Activated naive CD8-positive, alpha-beta T cell treated with anti-CD3 and anti-CD28 coated beads, Interleukin-2, amount 50 U/mL, for 16 hours (primary cell): ENCODE measurements at places on chromosomes 4 and X.

DNA sequence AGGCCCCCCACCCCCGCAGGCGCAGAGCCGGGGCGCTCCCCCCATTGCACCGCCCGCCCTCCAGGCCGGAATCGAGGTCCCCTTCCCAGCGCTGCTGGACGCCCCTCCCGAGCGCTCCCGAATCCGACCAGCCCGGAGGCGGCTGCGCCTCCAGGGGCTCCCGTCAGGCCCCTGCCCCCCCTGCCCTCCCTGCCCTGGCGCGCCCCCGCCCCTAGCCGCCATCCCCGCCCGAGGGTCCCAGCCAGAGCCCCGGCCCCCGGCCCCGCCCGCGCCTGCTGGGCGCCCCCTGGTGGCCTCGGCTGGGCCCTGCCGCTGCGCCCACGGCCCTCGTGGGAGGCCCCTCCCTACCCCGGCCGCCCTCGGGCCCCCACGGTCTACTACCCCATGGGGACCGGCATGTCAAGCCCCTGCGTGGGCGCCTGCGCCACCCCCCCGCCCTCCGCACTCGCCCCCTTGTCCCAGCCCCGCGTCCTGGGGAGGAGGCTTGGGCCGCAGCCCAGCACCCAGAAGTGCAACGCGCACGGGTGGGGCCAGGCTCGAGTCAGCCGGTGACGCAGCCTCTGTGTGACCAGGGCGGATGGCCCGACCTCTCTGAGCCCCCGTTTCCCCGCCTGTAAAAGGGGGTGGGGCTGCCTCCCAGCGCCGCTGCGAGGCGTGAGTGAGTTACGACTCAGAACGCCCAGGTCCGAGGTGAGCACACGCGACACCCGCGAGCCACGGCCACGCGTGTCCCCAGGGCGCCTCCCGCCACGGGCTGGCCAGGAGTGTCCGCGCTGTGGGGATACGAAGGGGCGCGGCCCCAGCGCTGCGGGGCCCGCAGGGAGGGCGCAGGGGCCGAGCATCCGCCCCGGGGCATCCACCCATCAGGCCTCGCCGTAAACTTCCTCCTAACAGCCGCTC lies 104.9 kb downstream of the FAM53A start:
- DNase-seq = peak; percentile 64

GRCh38 chrX:69538321-69538876 lies 34.3 kb downstream of the NALF2 start:
- DNase-seq = peak; percentile 32

DNA sequence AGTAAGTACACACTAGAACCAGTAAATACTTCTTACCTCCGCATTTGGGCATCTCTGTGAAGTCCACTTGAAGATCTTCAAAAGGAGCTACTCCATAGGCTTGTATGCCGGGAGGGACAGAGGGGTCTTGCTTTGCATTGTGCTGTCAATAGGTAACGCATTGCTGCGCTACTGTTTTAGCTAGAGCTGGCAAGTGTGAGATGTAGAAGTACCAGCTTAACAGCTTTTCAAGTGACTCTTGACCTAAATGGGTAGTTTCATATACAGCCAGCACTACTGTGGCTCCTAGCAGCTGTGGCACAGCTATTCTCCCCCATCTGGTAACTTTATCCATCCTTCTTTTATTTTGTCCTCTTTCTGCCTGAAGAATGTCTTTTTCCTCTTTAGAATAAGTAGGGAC lies 205.3 kb upstream of the KLF8 start:
- no peak for DNase-seq

DNA sequence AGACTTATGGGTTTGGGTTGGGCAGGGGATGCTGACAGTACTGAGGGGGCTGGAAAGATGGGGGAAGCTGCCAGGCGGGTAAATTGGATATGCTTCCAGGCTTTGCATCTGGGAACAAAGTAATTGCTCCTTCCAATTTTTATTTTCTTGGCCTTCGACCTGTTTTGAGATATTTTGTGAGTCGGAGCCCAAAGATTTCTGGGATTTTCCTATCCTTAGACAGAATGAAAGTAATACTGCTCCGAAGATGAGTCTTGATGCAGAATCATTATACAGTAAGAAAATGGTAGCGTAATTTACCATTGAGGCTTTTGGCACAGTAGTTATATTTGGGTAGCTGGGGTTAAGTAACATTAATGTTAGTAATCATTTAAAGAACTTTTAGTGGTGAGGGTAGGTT lies 1.4 kb downstream of the SMARCA5 start:
- no peak for DNase-seq

GRCh38 chr4:184349283-184350039 lies 124.9 kb downstream of the IRF2 start:
- DNase-seq = no peak
